ENCODE measurements at places on chromosomes 11 and 22.
A peak's percentile ranks its signal among the peaks of the same experiment; 100 is the strongest.

- DNase-seq = no peak
Measured at GRCh38 chr22:43050995-43051394, 36.0 kb upstream of the PACSIN2 start.

DNA sequence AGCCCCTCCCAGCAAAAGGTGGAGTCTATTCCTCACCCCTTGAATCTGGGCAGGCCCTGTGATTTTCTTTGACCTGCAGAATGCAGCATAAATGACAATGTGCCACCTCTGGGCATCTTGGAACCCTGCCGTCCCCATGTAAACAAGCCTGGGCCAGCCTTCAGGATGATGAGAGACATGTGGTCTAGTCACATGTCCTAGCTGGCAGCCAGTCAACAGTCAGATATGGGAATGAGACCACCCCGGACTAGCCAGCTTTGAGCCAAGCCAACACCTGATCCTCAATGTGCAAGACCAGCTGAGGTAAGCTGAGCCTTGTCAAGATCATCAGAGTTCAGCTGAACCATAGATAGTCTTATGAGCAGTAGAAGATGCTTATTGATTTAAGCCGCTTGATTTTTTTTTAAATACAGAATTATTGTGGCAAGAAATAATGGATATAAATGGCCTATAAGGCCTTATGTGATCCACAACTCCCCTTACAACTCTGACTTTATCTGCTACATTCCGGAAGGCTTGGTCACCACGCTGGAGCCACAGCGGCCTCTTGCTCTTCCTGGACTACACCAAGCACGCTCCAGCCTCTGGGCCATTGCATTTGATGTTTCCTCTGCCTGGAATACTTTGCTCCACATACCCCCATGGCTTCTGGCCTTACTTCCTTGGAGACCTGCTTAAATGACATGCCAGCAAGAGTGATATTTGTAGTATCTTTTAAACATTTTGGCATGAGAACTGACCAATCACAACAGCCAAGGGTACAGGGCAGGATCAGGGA, 225.9 kb upstream of the SESN3 start:
- DNase-seq = no peak

DNA sequence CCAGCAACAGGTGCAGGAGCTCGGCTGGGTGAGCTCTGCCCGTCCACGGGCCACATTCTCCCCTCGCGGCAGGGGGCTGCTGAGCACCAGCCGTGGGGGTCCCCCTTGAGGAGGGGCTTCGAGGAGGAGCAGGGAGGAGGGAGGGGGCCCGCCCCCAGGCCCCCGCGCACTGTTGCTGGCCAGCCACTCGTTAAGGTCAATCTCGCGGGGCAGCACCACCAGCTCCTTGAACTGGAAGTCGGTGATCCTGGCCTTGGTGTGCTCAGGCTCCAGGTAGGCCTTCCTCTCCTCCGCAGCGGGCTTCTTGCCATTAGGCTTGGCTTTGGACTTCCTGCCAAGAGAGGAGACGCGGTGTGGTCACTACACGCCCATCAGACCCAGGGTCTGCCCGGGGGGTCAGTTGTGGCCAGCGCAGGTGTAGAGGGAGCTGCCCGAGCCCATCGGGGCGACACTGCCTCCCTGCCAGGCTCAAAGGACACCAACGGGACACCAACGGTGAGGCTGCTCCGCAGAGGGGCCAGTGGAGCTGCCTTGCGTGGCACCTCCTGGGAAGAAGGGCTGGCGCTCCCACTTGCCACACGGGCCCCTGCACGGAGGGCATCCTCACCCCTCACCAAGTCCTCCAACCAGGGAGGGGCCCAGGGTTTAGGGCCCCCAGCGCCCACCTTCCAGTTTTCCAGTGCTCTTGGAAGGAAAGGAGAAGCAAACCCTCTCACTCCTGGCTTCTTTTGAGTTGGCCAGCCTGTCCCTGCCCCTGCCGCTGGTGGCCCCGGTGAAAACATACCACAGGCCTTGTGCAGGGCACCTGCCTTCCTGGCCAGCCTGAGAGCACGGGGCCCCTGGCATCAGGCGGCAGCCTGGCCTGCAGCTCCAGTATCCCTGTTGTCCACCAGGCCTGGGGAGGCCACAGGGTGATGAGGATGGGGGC, 5.8 kb downstream of the MOB2 start:
- no peak for DNase-seq

DNA sequence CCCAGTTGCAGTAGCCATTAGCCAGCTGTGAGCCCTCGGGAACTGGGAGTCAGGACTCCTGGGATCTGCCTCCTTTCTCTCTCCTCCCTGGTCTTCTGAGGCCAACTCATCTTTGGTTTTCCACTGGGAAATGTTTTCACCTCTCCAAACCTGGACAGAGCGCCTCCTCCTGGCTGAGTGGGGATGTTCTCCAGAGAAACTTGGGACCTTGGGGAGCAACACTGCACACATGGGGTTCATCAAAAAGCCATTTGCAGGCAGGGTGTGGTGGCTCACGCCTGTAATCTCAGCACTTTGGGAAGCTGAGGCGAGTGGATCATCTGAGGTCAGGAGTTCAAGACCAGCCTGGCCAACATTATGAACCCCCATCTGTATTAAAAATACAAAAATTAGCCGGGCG, 145.4 kb downstream of the NECTIN1 start:
- DNase-seq = no peak

DNA sequence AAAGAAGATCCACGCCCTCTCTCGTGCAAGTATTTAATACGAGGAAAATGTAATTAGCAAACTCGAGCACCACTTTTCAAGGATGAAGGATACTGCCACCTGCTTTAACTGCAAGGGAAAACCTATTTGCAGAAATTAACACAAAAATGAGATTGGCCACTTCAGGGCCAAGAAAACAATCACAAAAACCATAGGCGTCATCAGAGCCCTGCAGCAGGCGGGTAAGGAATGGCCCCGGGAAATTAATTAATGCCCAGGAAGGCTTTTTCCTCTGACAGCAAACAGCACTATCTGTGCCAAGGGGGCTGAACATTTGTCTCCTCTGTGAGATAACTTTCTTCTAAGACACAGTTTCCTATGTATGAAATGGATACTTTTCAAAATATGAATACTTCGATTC, 255.7 kb downstream of the CTTN start:
- no peak for DNase-seq

- no peak for DNase-seq
Measured at GRCh38 chr11:86869966-86870570, 69.7 kb downstream of the PRSS23 start.

DNA sequence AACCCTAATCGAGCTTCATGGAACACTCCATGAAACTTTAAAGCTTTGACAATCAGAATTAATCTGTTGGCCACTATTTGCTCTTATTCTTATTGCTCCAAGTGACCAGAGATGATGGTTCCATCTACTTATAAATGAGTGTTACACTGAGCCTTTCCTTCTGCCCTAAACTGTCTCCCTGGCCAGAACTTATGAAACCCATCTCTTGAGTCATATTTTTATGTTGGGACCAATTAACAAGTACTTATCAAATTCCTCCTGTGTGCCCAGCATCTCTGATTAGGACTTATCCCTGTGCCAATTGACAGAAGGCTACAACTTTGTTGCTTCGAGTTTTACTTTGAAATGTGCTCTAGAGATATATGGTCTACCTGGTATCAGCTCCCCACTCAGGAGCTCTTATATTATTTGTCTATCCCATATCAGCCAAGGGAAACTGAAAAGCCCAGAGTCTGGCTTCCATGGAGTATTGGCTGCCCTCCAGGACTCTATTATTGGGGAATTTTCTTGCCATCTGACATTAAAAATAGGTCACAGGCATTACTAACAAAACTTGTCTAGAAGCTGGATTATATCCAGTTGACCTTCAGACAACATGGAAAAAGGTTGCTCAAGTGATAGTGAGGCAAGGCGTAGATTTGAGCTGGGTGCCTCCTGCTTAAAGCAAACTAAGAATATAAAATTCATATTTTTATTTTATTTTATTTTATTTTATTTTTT, 8.8 kb downstream of the KREMEN1 start:
- DNase-seq = no peak

DNA sequence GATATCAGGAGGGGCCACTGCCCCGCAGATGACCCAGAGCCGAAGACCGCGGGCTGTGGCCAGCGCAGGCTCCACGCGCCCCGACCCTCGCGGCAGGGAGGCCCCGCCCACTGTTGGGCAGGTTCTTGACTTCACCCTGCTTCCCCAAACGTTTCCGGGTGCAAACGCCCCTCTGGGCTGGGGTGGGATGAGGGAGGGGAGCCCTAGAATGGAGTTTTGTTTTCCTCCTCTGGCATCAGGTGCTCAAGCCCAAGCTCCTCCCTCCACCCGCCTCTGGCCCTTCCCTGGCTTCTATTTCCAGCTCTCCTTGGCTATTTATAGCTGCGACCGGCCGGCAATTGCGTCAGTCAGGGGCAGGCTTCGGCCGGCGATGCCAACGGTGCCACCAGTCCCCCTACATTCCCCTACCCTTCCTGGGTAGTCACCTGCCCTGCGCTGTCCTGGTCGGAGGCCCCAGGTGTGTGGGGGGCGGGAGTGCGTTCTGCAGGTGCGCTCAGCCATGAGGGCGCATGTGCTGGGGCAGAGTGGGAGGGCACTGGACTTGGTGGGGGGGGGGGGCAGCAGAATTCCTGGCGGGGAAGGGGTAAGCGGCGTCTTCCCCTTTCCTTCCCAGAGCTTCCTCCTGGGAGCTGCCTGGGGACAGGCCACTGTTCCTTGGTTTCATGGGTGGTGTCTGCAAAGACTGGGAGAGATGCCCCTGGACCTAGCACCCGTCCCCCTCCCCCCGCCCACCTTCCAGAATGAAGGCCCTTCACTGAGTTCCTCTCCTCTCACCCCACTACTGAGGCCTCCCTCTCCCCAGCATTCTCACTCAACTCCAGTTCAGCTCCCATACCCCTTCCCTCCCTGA, 23.6 kb downstream of the DUSP8 start:
- no peak for DNase-seq

DNA sequence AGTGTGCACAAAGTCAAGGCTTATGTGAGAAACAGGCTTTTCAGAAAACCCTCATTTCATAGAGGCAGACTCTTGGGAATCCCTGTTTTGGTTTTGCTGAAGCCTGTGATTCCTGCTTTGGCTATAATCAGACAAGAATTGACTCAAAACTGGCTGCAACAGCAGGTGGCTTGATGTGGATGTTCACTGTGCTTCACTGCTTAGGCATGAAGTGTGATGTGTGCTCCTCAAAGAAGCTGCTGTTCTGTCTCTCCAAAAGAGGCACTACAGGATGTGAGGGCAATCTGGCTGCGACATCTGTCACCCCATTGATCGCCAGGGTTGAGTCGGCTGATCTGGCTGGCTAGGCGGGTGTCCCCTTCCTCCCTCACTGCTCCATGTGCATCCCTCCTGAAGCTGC, 103.5 kb downstream of the C11orf58 start:
- DNase-seq = no peak

DNA sequence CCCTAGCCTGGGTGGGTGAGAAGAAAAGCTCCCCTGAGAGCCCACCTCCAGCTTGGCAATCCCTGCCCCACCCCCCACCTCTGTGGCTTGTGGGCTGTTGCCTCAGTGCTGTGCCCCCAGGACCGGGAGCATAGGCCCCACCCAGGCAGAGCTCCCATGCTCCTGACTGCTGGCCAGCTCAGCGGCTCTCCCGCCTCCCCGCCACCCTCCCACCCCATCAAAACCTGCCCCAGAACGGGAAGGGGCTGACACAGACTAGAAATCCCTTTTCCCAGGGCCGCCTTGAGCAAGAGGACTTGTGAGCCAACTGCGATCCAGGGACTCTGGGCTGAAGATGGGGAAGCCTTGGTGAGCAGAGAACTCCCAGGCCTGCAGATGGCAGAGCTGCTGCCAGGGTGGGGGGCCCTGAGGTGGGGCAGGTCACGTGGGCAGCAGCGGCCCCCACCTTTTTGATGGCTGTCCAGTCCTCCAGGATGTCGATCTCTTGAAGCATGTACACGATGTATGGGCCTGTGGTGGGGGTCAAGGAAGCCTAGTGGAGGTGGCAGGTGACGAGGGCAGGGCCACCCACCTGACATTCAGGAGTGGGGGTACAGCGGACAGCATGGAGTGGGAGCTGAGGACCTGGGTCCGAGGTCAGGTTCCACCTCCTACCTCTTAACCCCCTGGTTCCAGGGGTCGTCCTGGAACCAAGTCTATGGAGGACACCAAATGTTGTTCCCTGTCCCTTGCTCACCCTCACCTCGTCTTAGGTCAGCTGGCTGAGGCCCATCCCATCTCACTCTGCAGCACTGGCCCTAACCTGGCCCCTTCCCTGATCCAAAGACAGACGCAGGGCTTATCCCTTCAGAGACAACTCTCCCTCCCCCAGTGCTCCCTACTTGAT, 2.3 kb upstream of the RIN1 start:
- no peak for DNase-seq

GRCh38 chr11:88590361-88590760, 252.8 kb upstream of the CTSC start:
- DNase-seq = no peak

DNA sequence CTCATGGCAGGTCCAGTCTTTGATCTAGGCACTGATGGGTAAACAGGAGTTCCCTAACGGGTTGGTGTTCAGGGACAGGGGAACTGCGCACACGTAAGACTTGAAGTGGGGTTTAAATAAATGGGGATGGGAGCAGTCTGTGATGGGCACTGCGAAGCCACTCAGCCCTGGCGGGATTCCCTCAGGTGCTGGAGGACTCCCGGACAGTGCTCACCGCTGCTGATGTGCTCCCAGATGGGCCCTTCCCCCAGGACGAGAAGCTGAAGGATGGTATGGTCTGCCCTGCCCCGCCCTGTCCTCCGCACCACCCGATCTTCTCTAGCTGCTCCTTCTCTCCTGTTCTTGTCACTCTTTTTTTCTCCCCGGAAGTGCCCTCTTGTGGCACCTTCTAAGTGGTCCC, 9.5 kb downstream of the CCDC134 start:
- DNase-seq = no peak

- DNase-seq = no peak
Measured at GRCh38 chr11:125559888-125560287, 9.4 kb upstream of the EI24 start.

DNA sequence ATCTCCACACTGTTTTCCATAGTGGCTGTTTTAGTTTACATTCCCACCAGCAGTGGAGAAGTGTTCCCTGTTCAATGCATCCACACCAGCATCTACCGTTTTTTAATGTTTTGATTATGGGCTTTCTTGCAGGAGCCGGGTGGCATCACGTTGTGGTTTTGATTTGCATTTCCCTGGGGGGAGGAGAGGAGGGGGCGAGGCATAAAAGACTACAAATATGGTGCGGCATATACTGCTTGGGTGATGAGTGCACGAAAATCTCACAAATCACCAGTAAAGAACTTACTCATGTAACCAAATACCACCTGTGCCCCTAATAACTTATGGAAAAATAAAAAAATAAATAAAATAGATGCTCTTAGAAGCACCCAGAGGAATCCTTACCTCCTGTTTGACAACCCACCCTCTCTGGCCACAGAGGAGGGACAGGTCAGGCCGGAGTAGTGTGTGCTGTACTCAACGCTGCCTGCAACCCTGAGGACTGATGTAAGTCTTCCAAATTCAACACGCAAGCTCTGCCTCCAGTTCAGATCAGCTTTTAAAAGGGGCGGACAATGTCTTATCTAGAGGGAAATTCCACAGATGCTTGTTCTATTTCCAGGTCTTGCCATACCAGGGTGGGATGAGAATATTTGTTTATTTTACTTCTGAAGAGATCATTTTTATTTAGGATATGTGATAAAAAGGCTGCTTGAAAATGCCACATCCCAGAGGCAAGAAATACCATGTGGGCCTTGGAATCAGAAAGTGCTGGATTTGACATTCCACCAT, 329.6 kb upstream of the B3GAT1 start:
- DNase-seq = no peak

GRCh38 chr11:6362873-6363678, 27.2 kb upstream of the SMPD1 start:
- DNase-seq = peak; percentile 26

GRCh38 chr11:20374741-20375300, 11.3 kb downstream of the HTATIP2 start:
- no peak for DNase-seq

GRCh38 chr11:47483457-47483856, 34.5 kb upstream of the RAPSN start:
- no peak for DNase-seq

GRCh38 chr11:125093502-125093901, 17.9 kb downstream of the TMEM218 start:
- DNase-seq = no peak

Data from activated B cell treated with CpG ODN at 0.5 μM for 24 hours (primary cell).